ENCODE measurements at places on chromosomes 7 and 10.

GRCh38 chr7:30674420-30674819 is 7.8 kb downstream of the CRHR2 start:
- DNase-seq, result no peak

GRCh38 chr10:85280014-85280413 is 951.6 kb downstream of the CCSER2 start:
- DNase-seq, result no peak

DNA sequence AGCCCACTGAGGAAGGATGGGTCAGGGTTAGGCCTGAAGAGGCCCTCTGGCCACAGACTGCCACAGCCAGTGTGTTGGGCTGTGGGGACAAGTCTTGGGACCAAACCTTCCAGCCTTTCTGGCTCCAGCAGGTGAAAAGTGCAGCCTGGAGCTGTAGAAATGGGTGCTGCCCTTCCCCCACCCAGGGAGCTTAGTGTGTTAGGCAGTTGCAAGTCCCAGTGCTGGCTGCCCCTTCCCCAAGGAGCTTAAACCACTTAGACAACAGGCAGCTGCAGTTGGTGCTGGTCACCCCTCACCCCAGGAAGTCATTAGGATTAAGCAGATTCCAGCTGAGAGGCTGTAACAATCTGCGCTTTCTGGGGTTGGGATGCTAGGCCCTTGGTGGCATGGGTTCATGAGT is 563.3 kb downstream of the NRG3 start:
- DNase-seq, result no peak

DNA sequence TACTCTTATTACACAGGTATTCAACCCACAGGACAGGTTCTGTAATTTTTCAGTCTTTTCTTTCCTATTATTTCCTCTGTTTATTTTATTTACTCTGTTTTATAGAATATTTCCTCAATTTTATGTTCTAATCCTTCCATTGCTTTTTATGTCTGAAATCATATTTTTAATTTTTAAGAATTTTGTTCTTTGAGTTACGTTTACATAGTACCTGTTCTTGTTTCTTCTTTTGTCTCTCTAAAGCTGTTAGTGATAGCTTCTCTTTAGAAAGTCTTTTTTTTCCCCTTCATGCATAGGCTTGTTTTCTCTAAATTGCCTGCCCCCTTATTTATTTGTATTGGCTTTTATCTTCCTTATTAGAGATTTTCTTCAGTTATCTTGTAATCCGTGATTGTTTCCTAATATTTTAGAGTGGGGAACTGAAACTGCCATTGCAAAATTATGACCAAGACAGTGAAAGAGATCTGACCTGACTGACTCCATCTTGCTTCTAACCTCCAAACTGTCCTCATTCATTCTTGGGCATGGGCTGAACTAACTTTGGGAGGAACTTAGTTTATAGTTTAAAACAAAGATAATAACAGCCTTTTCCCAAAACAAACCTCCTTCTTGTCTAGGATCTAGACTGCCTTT is 187.6 kb downstream of the PFKFB3 start:
- no peak for DNase-seq

- DNase-seq, result no peak
Observed at GRCh38 chr10:62348029-62348428, 26.1 kb upstream of the ZNF365 start.

GRCh38 chr10:3668276-3668965 is 116.6 kb downstream of the KLF6 start:
- peak; percentile 94 for DNase-seq

- peak; percentile 7 for DNase-seq
Observed at GRCh38 chr7:96401200-96401599, 79.3 kb upstream of the SLC25A13 start.

GRCh38 chr7:787332-788240 is 44.7 kb upstream of the SUN1 start:
- DNase-seq, result no peak
